Activated CD4-positive, alpha-beta T cell treated with anti-CD3 and anti-CD28 coated beads for 36 hours (primary cell): ENCODE measurements at places on chromosomes 11 and 22.
A peak's percentile ranks its signal among the peaks of the same experiment; 100 is the strongest.

DNA sequence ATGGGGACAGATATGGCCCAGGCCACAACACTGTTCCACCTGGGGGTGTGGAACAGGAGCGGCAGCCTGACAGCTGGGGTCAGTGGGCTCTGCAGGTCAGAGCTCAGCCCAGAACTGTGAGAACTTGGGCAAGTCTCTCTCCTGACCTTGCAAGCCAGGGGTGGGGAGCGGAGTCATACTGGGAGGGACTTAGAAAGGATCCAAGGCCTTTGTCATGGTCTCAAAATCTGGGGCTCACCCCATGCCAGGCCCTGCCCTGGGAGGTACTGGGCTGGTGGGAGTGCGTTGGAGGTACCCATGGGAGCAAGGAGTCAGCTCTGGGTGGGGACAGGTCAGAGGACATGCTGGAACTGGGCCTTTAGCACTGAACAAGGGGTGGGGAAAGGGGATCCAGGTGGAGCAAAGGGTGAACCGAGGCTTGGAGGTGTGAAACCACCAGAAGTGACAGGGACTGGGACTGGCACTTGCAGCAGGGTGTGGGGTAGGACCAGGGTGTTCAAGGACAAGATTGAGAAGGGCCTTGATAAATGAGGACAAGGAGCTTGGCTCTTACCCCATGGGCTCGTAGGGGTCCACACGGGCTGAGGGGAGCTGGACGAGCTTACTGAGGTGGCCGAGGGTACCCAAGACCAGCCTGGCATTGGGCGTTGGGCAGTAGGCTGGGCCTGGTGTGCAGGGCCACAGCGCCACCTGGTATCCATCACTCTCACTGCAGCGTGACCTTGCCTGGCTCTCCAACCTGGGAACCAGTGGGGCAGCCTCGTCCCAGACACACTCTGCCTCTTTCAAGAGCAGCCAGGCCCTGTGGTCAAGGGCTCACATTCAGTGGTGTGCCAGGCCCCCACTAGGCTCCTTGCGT lies 7.4 kb upstream of the PMM1 start:
- DNase-seq = peak; percentile 68

DNA sequence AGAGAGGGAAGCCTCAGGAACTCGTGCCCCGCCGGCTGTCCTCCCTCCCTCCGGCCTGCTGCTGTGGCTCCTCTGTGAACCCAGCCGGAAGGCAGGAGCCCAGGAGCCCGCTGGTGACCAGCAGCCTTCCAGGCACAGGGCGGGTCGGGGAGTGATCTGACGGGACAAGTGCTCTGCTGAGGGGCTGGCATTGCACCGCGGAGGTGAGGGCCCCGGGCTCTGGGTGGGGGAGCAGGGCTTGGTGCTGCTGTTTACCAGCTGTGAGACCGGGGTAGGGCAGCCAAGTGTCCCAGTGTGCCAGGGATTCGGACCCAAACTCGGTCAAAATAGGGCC lies 53.3 kb downstream of the FLRT1 start:
- no peak for DNase-seq

GRCh38 chr11:130671801-130672700 lies 223.6 kb downstream of the ADAMTS15 start:
- DNase-seq = no peak

DNA sequence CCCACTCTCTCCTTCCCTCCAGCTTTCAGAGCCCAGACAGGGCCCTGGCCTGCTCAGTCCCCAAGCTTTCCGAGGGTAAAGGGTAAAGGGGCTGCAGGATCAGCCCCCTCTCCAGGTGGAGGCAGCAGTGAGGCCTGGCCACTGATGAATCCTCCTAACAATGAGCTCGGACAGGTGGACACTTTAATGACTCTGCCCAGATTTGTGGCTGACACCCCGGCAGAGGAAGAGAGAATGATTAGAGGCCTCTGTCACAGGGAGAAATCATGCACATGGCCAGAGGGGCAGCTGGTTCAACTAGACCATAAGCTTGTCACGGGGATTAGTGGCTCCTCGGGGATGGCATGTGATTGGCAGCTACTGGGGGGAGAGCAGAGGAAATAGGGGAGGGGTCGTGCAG lies 587.5 kb upstream of the B3GAT1 start:
- DNase-seq = no peak

- peak; percentile 96 for DNase-seq
These were observed at the start of gene DDX6 for GRCh38 chr11:118791111-118791960. TSS of gene DDX6 (minus strand) at chr11:118791164. CDS start at chr11:118786251, 4,913 bp downstream.

GRCh38 chr11:35057926-35058668 lies 80.9 kb upstream of the CD44 start:
- DNase-seq = no peak

DNA sequence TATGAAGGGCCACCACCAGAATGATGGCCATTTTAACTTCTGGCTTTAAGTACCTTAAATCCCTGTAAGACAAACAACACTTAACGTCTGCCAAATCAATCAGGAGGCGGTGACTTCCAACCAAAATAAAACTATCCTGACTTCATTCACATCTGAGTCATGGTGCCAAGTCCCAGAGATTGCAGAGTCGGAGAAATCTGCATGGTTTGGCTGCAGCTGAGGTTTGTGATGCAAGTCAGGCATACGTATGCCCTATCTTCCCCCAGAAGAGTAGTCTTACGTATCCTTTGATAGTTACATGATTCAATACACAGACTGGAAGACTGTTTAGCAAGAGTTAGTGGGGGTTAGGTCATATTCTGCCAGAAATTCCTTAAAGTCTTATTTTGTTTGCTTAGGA lies 1.7 kb upstream of the GAB2 start:
- DNase-seq = no peak

DNA sequence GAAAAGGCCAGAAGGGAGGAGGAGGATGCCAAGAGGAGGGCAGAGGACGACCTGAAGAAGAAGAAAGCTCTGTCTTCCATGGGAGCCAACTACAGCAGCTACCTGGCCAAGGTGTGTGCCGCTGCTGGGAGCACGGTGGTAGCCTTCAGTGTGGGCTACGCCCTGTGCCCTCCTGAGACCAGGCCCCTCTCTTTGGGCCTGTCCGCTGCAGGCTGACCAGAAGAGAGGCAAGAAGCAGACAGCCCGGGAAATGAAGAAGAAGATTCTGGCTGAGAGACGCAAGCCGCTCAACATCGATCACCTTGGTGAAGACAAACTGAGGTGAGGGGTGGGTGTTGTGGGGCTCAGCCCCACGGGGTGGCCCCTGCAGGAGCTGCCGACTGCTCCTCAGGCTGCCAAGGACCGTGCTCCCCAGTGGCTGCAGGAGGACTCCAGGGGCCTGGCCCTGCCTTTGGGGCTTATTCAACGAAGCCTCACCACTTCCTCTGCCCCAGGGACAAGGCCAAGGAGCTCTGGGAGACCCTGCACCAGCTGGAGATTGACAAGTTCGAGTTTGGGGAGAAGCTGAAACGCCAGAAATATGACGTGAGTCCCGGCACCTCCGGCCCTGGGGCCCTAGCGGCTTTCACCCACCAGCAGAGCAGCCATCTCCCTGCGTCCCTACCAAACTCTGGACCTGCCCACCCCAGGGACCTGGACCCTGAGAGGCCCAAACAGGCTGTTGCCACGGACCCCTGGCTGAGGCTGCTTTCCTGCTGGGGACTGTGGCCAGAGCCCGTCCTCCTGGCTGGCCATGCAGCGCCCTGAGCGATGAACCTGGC lies 12.6 kb upstream of the MRPL23 start:
- peak; percentile 2 for DNase-seq

DNA sequence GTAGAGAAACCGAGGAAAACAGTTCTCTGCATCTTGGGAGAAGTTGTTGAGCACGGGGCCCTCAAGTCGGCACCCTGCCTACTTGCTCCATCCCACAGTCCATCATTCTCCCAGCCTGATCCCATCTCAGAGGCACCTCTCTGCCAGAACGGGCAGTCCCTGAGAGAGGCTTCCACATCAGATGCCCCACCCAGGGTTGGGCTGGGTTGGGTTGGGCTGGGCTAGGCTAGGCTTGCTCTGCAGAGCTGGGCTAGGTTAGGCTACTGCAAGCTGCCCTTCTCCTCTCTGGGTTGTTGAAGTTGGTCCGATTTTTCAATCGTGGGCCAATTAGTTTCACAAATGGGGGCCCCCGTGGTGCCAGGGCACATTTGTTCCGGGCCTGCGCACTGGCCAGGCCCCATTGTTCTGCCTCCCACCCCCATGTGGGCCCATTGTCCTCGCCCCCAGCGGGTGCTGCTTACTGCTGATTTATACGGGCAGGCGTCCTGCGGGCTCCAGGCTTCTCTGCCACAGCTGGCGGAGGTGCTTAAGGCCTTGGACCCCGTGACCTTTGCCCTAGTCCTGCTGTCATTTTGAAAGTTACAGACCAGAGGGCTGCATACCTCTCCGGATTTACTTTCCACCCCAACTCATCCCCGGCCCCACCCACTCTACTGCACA lies 63.7 kb upstream of the NNMT start:
- DNase-seq = no peak

GRCh38 chr22:28013611-28014010 lies 94.6 kb upstream of the PITPNB start:
- no peak for DNase-seq

GRCh38 chr11:77147668-77148321 lies 19.7 kb downstream of the MYO7A start:
- peak; percentile 45 for DNase-seq

DNA sequence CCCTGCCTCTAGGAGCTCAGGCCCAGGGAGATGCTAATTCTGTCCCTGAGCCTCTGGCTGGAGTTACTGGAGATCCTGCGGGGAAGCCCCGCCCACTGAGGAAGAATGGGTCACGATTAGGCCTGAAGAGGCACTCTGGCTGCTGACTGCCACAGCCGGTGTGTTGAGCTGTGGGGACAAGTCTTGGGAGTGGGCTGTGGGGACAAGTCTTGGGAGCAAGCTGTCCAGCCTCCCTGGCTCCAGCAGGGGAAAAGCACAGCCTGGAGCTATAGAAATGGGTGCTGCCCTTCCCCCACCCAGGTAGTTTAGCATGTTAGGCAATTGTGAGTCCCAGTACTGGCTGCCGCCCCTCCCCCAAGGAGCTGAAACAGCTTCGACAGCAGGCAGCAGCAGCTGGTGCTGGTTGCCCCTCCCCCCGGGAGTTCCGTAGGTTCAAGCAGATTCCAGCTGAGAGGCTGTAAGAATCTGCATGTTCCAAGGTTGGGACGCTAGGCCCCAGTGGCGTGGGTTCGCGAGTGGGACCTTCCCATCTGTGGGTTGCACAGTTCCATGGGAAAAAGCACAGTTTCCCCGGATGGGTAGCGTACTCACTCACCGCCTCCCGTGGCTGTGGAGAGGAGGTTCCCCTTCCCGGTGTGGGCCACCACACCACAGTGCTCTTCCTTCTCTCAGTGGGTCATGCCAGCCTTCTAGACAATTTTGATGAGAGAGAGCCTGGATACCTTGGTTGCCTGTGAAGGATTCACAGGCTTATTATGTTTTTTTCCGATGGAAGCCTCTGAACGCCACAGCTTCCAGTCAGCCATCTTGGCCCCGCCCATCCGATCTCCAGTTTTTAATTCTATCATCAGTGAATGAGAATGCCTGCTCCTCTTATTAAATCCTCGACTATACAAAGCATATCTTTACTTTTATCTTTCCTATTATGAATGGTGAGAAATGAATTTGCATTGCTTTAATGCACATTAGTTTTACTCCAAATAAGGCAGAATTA lies 61.5 kb downstream of the MSANTD4 start:
- DNase-seq = no peak

DNA sequence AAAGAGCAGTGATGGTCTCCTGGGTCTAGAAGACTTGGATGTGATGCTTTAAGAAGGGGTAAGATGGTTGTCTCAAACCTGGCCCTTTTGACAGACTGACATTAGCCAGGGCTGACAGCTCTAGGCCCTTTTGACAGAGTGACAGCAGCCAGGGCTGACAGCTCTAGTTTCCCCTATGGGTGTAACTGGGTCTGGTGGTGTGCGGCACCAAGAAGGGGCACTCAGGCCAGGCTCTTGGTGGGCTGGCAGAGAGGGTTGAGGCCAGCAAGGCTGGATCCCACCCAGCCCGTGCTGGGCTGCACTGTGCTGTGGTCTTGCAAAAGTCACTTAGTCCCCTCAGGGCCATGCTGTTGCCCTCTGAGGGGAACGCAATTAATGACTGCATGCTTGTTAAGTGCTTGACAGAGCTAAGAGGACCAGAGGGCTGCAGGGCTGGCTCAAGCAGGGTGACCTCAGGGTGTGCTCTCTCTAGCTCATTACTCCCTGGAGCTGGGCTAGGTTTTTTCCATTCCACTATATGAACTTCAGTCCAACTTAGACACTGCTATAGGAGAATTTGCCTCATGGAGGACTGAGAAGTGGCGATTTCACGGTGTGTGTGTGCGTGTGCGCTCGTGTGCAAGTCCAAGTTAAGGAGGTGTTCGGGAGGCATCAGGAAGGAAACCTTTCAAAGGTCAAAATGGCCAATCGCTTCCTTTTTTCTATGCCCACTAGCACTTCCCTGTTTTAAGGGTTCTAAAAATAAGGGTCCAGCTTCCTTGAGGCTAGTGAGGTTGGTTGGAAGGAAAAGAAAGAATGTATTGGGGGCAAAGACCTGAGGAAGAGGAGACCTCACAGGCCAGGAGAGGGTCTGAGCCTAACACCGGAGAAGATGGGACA lies 4.4 kb downstream of the UBASH3B start:
- no peak for DNase-seq

GRCh38 chr11:16406226-16406625 lies 49.9 kb upstream of the SOX6 start:
- DNase-seq = no peak

- no peak for DNase-seq
These were observed 39.3 kb downstream of the SLC5A1 start for GRCh38 chr22:32082331-32082730.

GRCh38 chr22:48820481-48821345 lies 1007.0 kb downstream of the BRD1 start:
- DNase-seq = no peak

- no peak for DNase-seq
These were observed 7.2 kb downstream of the SGSM1 start for GRCh38 chr22:24812950-24813775.

DNA sequence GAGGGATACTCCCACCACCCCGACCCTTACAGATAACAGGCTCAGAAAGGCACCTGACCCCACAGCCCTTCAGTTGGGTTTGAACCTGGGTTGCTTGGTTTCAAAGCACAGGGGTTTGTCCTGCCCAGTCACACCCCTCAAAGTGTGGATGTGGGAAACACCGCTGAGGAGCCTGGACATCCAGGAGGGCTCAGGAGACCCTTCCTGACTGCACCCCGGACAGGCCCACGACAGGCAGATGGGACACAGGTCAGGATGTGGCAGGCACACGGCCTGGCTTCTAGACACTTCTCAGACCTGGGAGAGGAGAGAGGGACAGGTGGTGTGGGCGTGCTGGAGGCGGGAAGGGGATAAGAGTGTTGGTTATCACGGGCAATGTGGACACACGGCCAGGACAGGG lies 932.3 kb downstream of the BRD1 start:
- no peak for DNase-seq

DNA sequence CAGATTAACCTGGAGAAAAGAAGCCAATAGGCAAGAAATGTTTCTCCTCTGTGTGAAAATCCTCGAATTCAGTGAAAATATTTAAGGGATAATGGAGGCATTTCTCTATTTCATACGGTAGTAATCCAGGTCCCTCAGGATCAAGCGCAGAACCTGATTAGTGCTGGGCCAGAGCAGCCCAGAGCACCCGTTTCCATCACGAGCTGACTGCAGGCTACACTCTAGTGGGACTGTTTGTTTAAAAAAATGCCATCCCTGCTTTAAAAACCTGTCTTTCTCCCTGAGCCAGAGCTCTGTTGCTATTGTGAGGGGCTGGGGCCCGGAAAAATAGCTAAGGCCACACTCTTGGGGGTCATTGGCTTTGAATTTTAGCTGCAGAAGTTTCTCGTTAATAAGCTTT lies 223.2 kb upstream of the E2F8 start:
- no peak for DNase-seq

- peak; percentile 63 for DNase-seq
These were observed 106.4 kb upstream of the SESN3 start for GRCh38 chr11:95337175-95337957.
